T-helper 2 cell (primary cell): ENCODE measurements at places on chromosomes 12 and 14.

DNA sequence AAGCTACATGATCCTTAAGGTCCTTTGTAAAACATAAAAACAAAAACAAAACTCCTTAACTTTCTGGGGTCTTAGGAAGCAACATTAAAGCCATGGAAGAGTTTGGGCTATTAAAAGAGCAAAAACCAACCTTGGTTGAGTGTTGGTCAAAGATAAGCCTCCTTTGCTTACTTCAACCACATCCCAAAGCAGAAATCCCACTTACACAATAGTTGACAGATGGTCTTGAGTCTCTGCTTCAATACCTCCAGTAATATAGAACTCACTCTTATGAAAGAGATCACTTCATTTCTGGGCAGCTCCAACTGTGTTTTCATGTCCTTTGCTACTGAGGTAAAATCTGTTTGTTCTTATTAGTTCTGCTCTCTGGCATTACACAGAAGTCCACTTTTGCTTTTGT, 125.8 kb downstream of the SLC38A4 start:
- no peak for DNase-seq

- DNase-seq = no peak
Observed at GRCh38 chr12:29709496-29710040, 74.2 kb downstream of the TMTC1 start.

DNA sequence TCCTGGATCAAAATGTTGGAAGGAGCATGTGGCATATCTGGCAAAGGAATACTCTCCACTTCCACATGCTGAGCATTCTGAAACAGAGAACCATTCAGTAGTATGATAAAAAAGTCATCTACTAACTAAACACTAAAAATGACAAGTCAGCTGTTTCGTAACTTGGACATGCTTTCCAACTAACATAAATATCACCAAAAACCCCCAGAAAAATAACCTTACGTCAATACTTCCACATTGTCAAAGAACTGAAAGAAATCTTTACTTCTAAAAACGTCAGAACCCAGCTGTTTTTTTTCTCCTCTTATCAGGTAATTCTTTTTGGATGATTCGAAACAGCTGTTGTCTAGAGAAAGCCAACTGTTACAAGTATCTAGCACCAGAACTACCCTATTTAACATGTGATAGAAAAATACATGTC, 8.2 kb downstream of the WBP11 start:
- DNase-seq = no peak

- no peak for DNase-seq
Observed at GRCh38 chr14:30194741-30195148, 267.1 kb upstream of the PRKD1 start.

- DNase-seq = no peak
Observed at GRCh38 chr12:6182279-6182898, 17.8 kb upstream of the CD9 start.

GRCh38 chr12:11677752-11678151, 28.3 kb downstream of the ETV6 start:
- DNase-seq = no peak

DNA sequence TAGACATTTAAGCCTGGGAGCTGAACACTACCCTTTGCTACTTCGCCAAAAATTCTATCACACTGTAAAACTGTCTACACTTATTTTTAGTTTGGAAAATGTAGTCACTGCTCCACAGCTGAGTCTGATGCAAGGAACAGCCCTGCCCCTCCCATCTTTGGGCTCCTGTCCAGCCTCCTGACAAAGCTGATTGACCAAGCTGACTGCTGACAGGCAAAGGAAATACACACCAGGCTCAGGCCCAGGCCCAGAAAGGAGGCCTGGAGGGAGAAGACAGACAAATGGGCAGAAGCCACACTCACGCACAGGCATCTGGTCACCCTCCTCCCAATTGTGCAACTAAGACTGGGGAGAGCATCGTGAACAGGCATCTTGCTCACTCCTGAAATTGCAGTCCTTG, 55.3 kb downstream of the ISCA2 start:
- no peak for DNase-seq
